ENCODE measurements at places on chromosomes 7 and 10.

GRCh38 chr7:25624051-25624450, 395.8 kb upstream of the NPVF start:
- no peak for DNase-seq

DNA sequence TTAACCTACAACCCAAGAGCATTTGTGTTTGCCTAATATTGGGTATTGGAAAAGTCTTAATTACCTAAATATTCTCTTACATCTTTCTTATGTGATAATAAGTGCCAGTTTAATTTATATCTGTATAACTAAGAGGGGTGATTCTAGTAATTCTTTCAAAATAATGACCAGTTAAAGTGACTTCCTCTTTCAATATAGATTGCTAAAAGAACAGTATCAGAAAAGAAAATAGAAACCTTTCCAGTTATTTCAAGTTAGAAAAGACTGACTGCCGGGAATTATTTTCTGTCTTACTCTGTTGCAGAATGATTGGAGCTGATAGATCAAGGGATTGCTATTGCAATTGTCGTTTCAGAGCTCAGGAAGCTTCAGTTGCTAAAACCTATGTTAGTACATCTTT, 525.0 kb upstream of the SEMA3D start:
- DNase-seq, result no peak

DNA sequence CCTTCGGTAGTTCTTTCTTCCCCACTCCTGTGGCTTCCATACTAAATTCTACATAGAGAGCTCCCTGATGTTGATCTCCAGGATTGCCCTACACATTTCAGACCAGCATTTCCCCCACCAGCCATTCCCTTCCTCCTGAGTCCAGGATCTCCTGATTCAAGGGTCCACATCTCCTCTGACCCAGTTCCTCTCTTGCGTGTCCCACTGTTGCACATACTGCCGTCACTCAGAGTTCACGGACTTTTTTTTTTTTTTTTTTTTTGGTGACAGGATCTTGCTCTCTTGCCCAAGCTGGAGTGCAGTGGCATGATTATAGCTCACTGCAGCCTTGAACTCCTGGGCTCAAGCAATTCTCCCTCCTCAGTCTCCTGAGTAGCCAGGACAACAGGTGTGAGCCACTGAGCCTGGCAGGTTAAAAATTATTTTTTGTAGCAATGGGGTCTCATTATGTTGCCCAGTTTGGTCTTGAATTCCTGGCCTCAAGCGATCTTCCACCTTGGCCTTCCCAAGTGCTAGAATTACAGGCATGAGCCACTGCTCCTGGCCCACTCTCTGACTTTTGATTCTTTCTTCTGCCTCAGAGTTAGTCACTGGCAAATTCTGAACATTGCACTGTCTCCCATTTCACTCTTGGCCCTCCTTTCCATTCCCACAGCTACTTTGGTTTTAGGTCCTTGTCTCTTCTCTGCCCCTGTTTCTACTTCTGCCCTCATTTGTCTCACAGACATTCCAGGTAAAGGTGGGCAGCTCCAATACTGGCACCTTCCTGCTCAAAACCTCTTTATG, 29.6 kb upstream of the ZRANB1 start:
- DNase-seq, result no peak

- DNase-seq, result no peak
Measured at GRCh38 chr10:93146336-93146735, 72.6 kb downstream of the CYP26A1 start.
